CD4-positive, alpha-beta T cell treated with Interleukin-6 for 4 hours (primary cell): ENCODE measurements at places on chromosomes 2 and 18.

- DNase-seq: no peak
Measured at GRCh38 chr18:31931886-31932240, 11.1 kb downstream of the TRAPPC8 start.

- DNase-seq: no peak
Measured at GRCh38 chr2:200077838-200078237, 122.5 kb downstream of the MAIP1 start.

DNA sequence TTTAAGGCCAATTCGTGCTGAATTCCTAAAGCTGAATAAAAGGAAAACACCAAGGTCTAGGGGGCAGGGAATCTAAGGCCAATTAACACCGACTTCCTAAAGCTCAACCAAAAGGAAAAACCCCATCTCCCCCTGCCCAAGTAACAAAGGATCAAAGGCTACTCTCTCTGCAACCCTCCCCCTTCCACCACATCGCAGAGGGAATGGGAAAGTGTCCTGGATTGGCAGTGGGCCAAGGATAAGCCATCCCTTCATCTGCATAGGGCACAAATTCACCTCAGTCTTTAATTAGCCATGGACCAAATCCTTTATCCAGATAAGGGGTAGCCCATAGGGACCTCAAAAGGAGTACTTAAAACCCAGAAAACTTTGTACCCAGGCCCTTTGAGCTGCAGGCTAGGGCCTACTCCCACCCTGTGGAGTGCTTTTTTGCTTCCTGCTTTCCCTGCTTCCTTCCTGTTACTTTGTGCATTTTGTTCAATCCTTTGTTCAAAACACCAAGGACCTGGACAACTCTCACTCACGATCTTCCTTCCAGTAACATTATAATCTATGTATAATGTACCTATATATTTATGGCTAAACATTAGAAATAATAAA, 2119.8 kb upstream of the CELF4 start:
- DNase-seq: no peak

- DNase-seq: no peak
Measured at GRCh38 chr2:220224691-220225543, 597.5 kb downstream of the SLC4A3 start.

- no peak for DNase-seq
Measured at GRCh38 chr2:232629129-232629475, 4.3 kb upstream of the EFHD1 start.

GRCh38 chr2:122643725-122644329, 888.4 kb downstream of the TSN start:
- DNase-seq: no peak

DNA sequence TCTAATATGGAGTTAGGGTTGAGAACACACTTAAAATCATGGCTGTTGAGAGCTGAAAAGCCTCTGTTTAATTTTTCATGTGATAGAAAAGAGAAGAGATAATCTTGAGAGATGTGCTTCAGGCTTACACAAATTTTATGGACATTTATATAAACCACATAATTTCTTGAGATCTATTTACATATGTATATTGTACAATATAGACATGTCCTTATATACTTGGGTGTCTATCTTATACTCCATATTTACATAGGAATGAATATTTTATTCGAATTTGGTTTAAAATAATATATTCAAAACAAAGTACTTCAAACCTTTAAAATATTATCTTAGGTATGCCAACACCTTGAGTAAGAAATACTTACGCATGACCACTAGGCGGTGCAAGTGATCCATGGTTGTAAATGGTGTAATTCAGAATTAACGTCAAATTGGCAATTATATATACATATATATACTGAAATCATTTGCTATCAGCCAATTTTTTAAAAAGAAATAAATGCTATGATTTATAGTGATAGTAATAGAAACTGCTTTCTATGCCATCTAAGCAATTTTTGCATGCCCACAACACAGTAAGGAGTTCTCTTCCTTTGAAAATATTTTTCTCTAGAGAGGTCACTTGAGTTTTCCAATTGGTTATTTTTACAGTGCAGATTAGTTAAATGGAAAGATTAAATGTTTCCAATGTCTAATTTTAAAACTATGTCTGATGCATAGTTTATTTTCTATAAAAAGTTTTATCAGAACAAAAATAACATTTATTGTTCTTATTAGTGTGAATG, 37.6 kb upstream of the SPAG16 start:
- peak; percentile 69 for DNase-seq

- no peak for DNase-seq
Measured at GRCh38 chr18:35158728-35159450, 81.9 kb upstream of the ZNF397 start.

- no peak for DNase-seq
Measured at GRCh38 chr18:40473221-40474029, 1481.6 kb upstream of the PIK3C3 start.

DNA sequence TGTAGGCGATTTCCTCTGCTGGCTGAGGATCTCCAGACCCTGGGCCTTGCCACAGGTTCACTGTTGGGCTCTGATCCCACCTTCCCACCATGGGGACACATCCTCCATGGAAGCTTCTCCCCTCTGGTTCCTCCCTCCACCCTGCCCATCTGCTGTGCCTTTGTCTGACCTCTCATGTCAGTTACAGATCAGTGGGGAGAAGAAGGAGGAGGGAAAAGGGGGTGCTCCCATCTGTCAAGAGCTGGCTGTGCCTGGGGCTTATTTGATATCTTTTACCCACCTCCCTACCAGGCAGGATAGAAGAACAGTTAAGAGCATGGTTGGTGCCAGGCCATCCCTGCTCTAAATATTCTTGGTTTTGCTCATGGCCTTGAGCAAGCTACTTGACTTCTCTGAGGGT, 12.3 kb upstream of the DNAJB2 start:
- no peak for DNase-seq

GRCh38 chr2:237629739-237630138, 2.4 kb downstream of the LRRFIP1 start:
- no peak for DNase-seq

DNA sequence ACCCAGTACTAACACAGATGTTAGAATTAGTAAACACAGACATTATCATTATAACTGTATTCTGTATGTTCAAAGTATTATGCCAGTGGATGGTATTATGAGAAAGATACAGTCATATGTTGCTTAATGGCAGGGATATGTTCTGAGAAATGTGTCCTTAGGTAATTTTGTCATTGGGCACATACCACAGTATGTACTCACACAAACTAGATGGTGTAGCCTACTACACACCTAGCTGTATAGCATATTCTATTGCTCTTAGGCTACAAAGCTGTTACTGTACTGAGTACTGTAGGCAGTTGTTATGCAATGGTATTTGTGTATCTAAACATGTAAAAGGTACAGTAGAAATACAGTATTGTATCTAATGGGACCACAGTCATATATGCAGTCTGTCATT, 53.8 kb downstream of the GTF3C3 start:
- no peak for DNase-seq

DNA sequence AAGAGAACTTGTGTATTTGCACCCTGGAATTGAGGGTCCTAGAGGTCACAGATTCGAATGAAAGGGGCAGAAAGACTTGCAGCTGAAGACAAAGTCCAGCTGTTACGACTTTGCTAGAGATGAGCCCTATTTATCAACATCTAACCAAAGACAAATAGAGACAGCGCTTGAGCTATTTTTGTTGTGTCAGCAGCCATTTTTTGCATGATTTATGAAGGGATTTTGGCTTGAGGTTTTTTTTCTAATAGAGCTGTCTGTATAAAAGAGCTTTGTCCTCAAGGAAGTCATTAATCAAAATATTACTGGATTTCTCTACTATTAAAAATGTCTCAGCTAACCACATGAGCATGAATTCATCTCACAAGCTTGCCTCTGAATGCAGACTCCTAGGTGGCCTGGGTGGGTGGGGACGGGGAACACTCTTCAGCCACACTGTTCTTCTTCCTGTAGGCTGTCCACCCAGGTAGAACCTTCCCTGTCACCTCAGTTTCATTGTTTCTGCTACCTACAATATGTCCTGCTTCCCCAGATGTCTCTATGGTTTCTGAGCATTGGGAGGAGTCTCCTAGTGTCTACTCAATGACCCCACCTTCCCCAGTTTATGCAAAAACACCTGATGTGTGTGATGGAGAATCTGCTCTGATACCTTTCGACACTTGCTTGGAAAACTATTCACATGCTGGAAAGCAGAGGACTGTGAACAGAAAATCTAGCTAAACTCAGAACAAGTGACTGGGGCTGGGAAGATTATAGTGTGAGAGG, 7.2 kb upstream of the CD226 start:
- DNase-seq: no peak

DNA sequence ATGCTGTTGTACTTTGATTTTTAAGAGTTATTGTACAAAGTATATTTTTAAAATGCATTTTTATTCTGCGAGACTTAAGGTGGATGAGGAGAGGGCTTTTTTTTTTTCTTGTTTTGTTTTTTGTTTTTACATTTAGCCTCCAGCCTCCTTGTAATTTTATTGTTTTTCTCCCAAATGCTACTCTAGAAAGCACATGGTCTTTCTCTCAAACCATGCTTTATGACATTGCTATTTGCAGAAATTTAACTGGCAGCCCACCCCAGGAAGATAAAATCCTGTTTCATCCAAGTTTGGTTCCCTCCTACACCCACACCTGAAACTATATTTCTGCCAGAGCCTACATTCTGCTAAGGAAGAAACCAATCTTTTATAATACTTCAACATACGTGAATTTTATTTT, 184.6 kb downstream of the ARHGAP15 start:
- no peak for DNase-seq

- DNase-seq: no peak
Measured at GRCh38 chr2:157359628-157360027, 34.0 kb upstream of the ERMN start.

GRCh38 chr2:55460562-55460961, 40.9 kb upstream of the CCDC88A start:
- DNase-seq: no peak

DNA sequence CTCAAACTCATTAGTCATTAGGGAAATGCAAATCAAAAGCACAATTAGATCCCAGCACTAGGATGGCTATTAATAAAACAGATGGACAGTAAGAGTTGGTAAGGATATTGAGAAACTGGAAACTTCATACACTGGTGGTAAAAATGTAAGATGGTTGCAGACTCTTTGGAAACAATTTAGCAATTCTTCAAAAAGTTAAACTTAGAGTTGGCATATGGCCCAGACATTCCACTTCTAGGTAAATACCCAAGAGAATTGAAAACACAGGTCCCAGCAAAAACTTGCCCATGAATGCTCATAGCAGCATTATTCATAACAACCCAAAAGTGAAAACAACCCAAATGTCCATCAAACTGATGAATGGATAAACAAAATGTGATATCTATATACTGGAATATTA, 84.9 kb upstream of the ZFP36L2 start:
- DNase-seq: no peak

GRCh38 chr2:241981076-241981700, 111.7 kb downstream of the RTP5 start:
- no peak for DNase-seq

GRCh38 chr2:174561972-174562370, 35.6 kb downstream of the WIPF1 start:
- no peak for DNase-seq

DNA sequence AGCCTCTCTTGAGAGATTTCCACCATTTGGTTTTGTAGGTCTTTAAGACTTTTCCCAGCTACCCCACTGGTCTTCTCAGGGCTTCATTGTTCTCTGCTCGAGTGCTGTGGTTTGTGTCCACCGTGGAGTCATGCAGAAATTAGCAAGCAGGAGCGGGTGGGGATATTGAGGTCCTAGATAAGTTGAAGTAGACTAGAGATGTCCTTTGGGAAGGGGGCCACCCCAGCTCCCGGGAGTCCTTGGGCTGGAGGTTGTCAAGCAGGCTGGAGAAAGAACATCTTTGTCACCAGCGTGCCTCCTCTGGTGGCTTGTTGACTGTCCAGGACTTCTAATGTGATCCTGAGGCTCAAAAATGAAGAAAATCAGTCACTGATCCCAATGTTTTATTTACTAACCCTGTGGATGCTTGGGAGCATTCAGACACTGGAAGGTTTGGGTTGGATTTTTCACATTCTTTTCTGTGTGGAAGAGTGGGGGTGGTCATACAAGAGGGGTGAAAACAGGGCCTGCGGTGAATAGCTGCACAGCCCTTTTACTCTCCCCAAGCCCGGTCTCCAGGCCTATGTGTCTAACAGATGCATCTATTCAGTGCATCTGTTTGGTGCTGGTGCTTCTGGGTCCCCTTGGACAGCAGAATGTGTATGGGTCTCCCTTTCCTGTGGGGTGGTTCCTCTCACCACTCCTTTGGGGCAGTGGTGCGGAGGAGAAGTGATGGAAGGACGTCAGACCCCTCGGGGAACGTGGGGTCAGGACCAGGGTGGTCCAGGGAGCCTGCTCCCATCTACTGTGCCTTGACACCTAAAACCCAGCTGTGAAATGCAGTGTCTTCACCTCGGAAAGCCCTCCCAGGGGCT, 208.1 kb downstream of the KLHL29 start:
- no peak for DNase-seq

- no peak for DNase-seq
Measured at GRCh38 chr2:178531168-178531567, 50.9 kb downstream of the PLEKHA3 start.

GRCh38 chr2:119349289-119349688, 17.3 kb downstream of the C2orf76 start:
- DNase-seq: no peak

- DNase-seq: no peak
Measured at GRCh38 chr2:164474873-164475272, 146.4 kb downstream of the GRB14 start.

DNA sequence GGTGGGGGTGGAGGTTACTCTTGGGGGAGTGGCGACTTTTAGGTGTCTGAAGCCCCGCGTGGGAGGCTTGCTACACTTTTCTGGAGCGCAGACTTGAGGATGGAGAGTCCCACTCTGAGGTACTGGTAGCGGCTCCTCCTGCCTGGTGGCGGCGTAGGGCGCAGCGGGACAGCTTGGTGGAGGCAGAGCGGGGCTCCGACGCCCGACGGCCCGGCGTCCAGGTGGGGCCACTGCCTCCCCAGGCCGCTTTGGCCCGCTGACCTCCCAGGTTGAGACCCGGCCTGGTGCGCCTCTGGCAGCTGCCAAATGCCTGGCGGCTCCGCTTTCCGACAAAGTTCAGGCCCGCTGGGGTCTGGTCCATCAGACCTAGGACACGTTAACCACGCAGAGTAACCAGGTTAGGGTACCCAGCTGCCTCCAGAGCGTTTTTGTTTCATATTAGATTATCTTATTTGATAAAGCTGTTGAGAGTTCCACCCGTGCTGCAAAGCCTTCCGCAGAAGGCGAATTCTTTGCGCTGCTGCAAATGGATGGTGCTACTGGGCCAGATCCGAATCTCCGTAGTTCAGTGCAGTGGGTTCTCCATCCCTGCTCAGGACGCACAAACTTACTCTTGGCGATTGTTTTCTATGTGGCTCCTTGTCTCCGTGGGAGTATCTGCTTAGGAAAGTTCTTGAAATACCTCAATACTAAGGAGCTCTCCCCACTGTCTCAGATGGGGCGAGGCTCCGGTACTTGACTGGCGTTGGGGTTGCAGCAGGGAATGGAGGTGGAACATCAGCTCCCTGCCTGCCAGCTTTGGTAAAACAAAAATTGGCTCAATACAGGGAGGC, 405.9 kb downstream of the XIRP2 start:
- DNase-seq: no peak

- no peak for DNase-seq
Measured at GRCh38 chr2:70181363-70181956, 9.4 kb downstream of the C2orf42 start.
